ENCODE measurements at places on chromosomes 5 and 9. TPM values are rescaled to one million over a fixed set of nuclear protein-coding genes. Genes with fewer than 3 reads are reported as not detected.

The SLC34A3 gene
- 0.53 TPM for polyA plus RNA-seq

The TNC gene
- polyA plus RNA-seq, result 14.6 TPM

The IQGAP2 gene
- polyA plus RNA-seq, result 11.5 TPM

The ADRB2 gene
- polyA plus RNA-seq, result 1.7 TPM

The DNAH5 gene
- 0.61 TPM for polyA plus RNA-seq

The KLF9 gene
- polyA plus RNA-seq, result 27.9 TPM

The CFAP157 gene
- 0.61 TPM for polyA plus RNA-seq

The CAMK4 gene
- polyA plus RNA-seq, result 1.4 TPM

The PFN3 gene
- not detected for polyA plus RNA-seq

The GALNT12 gene
- polyA plus RNA-seq, result 10.0 TPM

The HCN1 gene
- polyA plus RNA-seq, result 0.03 TPM

Data from stomach (tissue), 19 donors.